ENCODE measurements at places on chromosomes 12 and 14.

GRCh38 chr12:7750350-7750749 lies 3.2 kb upstream of the CLEC4C start:
- no peak for DNase-seq

GRCh38 chr12:49921299-49921698 lies 17.6 kb upstream of the FAIM2 start:
- DNase-seq = no peak

DNA sequence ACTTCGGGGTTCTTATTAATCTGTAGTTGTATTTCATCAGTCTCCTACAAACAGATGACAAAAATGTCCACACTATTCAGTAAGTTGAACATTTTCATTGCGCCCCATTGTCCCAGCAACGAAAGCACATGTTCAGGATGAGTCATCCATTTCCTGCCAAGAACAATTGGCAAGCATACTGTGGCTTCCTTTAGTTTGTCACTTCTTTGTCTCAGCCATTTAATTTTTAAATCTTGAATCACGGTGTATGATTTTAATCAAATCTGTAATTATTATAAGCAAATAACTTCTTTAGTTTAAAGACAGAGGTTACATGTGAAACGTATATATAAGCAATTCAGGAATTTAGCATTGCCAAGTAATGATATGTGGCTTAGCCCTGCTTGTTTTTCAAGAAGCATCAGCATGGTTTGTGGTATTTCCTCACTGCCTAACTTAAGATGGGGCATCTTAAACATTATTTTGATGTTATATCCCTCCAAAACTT lies 211.3 kb upstream of the KRR1 start:
- DNase-seq = peak; percentile 24

DNA sequence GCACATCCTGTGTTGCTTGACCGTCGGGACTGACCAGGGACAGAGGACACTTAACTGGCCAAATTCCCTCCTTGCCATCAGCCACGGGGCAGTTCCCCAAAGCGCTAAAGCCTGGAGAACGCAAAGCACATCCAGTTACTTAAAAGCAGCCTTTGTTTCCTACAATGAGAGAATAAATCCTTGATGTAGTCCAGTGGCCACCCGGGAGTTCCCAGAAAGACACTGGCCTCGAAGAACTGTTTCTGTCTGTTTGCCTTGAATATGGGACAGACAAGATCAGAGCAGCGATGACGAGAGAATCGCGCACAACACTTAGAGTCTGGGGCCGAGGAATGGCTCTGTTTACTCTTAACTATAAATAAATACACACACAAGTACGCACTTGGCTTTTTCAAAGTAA lies 102.2 kb downstream of the TNFAIP2 start:
- no peak for DNase-seq

- no peak for DNase-seq
These were observed 279.7 kb upstream of the TMTC1 start for GRCh38 chr12:30063435-30063945.

DNA sequence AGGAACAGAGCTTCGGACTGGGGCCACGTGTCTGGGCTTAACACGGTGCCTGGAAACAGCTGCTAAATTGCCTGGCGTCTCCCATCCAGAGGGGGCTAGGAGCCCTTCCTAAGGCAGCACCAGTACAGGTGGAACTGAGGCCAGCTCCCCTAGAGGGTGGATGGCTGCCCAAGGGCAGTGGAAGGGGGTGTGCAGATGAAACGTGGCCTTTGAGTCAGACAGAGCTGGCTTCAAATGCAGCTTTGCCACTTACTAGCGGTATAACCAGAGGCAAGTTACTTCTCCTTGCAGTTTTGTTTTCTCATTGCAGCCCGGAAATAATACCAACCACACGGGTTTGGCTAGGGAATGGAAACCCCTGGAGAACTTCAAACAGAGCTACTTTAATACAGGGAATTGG lies 59.3 kb upstream of the SLC24A4 start:
- DNase-seq = no peak

DNA sequence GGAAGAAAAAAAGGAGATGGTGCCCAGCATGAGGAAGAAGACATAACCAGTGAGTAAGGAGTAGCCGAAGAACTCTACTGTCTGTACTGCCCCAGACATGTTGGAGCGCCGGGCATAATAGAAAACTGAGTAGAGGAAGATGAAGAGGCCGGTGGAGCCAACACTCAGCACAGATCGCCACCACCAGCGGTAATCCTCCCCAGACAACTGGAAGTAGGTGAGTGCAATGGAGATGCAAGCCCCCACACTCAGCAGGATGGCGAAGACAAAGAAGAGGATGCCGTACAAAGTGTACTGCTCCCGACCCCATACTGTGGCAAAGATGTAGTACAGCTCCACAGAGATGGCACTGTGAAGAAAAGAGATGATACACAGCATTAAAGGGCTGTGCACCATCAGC lies 844 bp upstream of the IPO4 start:
- DNase-seq = no peak

DNA sequence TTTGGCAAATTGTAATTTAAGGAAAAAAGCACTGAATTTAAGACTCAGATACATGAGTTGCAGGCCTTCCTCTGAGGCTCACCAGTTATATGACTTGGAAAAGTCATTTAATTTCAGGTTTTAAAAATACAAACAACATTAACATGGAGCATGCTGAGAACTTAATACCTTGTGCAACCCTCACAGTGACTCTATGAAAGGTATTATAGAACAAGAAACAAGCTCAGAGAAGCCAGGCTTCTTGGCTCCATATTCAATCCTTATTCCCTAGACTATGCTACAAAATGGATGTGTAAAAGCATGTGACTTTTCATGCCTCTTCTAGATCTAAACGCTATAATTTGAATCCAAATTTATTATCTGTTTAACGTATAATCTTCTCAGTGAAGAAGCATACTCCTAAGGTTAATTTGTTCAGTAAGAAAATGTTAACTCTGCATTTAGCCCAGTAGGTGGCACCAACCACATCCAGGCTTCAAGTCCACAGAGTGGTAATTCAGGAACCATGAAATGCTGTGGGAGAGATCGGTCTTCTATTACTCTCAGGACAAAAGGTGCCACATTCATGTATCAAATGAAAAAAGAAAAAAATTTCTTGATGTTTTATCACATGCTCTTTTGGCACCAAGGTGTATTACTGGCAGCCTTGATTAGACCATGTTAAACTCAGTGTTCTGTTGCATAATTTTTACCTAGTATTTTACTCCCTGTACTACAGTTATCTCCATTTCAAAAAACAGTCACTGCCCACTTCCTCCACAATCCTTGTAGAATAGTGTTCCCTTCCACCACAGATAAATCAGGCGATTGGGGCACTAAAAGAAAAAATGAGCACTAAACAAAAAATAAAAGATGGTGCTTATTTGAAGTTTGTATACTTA lies 9.3 kb downstream of the CCDC196 start:
- DNase-seq = peak; percentile 18

DNA sequence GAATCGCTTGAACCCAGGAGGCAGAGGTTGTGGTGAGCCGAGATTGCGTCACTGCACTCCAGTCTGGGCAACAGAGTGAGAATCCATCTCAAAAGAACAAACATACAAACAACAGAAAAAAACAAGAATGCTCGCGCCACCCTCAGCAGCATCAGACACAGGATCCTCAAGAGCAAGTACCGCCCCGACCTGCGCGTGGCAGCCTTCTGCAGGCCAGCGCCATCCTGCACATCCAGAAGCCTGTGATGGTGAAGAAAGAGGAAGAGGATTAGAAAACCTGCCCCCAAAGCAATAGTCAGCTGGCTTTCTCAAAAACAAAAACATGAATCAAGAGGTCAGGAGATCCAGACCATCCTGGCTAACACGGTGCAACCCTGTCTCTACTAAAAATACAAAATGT lies 30.0 kb upstream of the EID3 start:
- no peak for DNase-seq

DNA sequence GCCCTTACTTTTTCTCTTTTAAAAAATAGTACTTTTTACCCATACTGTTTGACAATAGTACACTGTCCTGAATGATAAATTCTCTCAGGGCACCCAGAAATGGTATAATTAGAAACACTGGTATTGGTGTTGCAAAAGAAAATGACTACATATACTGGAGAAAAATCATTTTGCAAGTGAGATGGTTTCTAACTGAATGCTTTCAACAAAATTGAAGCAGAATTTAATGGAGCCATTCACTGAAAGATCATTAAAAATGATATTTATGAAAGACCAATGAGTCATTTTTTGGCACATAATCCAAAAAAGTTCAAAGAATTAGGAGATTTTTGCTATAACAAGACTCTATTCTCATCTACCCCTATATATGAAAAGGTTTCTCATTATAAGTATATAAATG lies 68.8 kb downstream of the TMTC1 start:
- DNase-seq = no peak

- DNase-seq = no peak
These were observed 55.9 kb upstream of the AVPR1A start for GRCh38 chr12:63206909-63207308.

GRCh38 chr14:61695695-61696527 lies 598 bp downstream of the HIF1A start:
- DNase-seq = peak; percentile 29

DNA sequence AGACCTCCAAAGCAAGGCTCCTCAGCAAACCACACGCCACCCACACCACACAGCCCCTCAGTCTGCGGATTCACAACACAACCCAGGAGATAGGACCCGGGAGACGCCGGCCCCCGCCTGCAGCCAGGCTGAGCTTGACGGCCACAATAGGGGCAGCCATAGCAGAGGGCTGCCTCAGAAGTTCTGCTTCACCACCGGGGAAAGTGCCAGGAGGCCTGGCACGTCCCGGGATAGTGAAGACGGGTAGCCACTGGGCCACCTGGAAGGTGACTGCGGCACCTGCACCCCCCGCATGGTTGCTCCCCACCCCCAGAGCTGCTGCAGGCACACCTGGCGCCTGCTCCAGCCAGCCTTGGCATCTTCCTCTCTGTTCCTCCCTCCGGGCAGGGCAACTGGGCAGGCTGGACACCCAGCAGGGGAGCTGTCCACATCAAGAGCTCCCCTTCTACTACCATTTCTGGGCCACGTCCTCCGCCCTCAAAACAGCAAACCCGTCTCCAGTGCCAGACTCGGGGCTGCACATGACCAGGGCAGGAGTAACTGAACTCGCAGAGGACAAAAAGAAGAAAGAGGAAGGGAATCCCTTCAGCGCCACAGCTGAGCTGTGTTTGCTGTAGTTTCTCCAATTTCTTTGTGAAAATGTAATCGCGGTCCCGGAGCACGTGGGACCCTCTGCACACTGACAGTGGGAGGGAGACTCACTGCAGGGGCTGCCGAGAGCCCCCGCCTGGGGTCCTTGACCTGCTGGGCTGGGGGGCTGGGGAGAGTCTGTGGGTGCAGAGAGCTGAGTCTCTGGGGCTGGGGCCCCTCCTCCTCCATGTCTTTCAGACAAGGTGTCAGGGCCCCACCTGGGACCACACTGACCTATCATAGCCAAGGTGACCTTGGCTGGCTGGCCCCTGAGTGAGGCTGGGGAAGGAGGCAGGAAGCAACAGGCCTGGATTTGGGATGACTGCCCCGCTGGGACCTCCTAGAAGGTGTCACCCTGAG lies 74.2 kb upstream of the C14orf180 start:
- DNase-seq = no peak

- no peak for DNase-seq
These were observed 24.3 kb upstream of the ADGRD1 start for GRCh38 chr12:130929363-130929762.

DNA sequence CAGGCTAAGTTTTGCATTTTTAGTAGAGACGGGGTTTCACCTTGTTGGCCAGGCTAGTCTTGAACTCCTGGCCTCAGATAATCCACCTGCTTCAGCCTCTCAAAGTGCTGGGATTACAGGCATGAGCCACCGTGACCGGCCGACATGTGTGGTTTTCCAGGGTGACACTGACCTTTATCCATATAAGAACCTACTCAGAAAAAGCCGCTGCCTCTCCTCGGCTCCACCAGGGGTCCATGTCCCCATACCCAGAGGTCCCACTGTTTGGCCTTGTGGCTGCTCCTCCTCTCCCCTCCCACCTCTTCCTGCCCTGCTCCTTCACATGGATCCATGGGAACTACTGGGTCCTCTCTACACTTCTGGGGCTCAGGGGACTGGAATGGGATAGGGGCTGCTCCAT lies 64.6 kb downstream of the PTPN21 start:
- no peak for DNase-seq

All from activated T-cell treated with anti-CD3 and anti-CD28 coated beads, Interleukin-2, amount 50 U/mL, for 4 hours (primary cell).